ENCODE measurements at places on chromosomes 4 and X.
A peak's percentile ranks its signal among the peaks of the same experiment; 100 is the strongest.

DNA sequence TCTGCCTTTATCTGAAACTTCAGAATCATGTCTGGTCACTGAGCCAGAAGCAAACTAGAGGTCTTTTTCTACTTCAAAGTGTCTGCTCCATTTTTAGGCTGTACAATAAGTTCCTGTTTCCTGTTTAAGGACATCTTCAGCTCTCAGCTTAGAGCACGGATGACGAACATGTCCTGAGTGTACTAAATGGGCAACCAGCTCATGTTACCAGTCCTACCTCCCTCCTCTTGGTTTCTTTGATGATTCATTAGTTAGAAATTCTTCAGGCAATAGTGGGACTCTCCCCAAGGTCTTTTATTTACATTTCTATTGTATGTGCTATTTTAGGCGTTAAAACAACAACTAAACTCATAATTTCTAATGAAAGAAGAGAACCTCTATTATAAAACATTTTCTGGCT, 58.0 kb downstream of the ENPEP start:
- peak; percentile 74 for DNase-seq

GRCh38 chrX:52352551-52352950, 16.3 kb upstream of the XAGE2 start:
- DNase-seq: no peak

- no peak for DNase-seq
These were observed 95.2 kb downstream of the AMMECR1 start for GRCh38 chrX:110222497-110223257.

DNA sequence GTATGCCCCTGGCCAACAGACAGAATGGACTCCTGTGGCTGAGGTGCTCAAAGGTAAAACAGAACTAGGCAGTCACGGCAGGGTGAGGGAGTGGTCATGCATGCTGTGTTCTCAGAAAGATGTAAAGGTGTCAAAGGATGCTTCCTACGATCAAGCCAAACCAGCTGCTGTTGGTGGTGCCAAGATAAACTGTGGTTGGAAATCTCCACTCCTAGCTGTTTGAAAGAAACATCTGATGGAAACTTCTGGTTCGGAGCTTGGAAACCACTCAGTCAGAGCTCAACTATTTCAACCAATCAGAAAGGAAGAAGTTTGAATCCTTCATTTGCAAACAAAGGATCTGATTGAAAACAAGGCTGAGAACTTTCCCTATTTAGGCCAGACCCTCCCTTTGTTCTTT, 68.5 kb upstream of the DDX60 start:
- DNase-seq: no peak

Measured in HepG2 (cell line).